ENCODE measurements at places on chromosomes 3 and 15.

DNA sequence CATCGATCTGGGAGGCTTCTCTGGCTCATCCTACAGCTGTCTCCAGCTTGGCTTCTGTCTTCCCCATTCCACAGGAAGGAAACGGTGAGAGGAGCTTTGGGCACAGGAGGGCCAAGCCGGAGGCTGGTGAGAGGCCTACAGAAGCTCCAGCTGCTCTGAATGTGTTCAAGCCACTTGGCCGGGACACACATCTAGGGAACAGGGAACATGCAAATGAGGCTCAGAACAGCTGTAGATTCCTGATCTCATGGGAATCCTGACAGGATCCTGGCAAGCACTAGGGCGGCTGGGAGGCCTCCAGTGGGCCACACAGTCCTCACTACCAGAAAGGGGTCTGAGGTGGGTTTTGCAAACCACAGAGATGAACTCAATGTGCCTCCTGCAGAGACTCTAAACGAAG lies 13.7 kb downstream of the SEMA5B start:
- no peak for DNase-seq

DNA sequence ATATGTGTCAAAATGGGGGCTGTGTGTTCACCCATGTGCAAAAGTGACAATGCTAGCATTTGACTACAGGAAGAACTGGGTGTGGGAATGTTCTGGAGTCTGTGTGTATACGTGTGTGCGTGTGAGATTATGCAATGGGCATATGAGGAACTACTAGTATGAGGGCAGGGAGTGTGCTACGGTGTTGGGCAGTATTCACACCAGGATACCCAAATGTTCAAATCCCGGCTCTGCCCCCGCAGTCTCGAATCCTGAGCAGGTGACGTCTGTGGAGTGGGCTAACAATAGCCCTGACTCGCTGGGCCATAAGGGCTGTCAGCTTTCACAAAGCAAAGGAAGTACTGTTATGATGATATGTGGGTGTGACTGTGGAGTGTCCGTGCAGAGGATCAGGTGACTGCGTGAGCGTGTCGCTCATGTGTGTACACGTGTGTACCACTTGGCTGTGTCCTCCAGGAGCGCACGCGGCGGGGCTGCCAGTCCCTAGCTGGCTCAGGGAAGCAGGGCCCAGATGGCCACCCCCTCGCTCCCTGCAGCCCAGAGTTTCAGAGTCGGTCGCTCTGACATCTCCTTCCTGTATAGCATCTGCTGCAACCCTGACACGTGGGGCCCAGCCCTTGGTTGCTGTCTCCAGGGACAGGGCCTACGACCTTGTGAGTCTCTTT lies 27.2 kb downstream of the IQSEC1 start:
- no peak for DNase-seq

DNA sequence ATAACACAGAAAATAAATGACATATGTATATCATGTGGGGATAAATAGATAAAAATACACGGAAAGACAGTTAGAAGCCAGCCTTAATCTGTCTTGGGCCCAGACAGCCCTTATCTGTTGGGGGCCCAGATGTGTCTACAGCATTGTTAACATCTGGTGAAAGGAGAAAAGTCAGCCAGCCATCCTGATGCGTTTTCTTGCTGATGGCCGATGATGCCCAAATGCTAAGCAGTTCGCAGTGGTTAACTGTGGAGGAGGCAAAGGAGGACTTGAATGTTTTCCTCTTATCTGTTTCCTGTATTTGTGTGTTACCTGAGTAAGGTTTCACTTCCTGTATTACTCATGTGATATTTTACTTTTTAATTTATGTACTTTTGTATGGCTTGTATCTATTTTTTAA lies 46.2 kb downstream of the NOX5 start:
- no peak for DNase-seq

DNA sequence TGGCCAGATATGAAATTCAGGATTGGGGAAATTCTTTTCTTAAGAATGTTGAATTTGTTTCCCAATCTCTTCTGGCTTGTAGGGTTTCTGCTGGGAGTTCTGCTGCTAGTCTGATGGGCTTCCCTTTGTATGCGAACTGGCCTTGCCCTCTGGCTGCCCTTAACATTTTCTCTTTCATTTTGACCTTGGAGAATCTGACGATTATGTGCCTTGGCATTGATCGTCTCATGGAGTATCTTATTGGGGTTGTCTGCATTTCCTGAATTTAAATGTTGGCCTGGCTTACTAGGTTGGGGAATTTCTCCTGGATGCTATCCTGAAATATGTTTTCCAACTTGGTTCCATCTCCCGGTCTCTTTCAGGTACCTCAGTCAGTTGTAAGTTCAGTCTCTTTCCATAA lies 152.2 kb downstream of the CFAP20DC start:
- DNase-seq: no peak

GRCh38 chr3:160174621-160175020 lies 50.6 kb upstream of the C3orf80 start:
- no peak for DNase-seq

GRCh38 chr3:135811651-135812050 lies 153.9 kb upstream of the PPP2R3A start:
- no peak for DNase-seq

DNA sequence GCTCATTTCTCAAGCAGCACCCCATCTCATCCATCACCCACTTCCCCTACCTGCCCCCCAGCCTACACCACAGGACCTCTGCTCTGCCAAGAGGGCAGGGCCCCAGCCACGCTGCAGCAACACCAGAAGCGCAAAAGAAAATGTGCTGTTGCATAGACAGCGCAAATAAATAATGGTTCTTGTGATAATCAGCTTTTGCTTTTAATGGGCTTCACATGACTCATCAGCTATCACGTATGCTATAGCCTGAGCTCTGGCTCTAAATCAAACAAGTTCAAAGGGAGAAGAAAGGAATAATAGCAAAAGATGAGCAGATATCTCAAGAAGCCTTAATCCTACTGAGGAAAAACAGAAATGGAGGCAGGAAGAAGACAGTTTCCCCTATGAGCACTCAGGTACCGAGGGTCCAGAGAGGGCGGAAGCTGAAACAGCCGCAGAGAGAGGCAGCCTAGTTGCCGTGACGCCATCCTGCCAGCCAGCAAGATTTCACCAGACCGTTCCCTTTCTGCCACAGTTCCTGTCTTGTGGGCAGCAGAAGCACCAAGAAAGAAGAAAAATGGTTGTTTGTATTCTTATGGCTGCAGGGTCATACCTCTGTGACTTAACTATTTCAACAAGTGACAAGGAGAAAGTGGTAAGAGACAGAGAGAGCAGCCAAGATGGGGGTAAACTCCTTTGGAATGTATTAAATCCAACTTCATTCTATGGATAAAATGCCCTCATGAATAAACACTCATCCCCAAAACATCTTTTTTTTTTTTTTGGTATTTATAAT lies 22.0 kb downstream of the RAB27A start:
- peak; percentile 43 for DNase-seq

- DNase-seq: peak; percentile 84
These were observed 27.2 kb upstream of the ZNF502 start for GRCh38 chr3:44685128-44685800.

DNA sequence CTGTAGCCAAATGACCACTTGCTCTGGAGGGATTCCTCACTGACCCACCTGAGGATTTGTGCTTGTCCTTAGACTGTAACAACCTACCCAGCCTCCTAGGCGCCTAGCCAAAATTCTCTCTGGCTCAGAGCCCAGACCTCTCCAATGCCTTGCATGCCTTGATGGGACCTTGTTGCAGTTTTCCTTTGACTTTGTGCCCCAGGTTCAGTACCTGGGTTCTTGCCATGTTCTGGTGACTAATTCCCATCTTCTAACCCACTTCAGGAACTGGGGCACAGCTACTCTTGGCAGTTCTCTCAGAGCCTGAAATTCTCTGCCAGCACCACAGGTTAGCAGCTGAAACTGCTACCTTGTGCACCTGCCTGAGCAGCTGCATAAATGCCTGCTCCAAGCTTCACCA lies 27.0 kb upstream of the UBE3A start:
- no peak for DNase-seq

GRCh38 chr3:11034309-11034985 lies 41.9 kb downstream of the SLC6A1 start:
- no peak for DNase-seq

DNA sequence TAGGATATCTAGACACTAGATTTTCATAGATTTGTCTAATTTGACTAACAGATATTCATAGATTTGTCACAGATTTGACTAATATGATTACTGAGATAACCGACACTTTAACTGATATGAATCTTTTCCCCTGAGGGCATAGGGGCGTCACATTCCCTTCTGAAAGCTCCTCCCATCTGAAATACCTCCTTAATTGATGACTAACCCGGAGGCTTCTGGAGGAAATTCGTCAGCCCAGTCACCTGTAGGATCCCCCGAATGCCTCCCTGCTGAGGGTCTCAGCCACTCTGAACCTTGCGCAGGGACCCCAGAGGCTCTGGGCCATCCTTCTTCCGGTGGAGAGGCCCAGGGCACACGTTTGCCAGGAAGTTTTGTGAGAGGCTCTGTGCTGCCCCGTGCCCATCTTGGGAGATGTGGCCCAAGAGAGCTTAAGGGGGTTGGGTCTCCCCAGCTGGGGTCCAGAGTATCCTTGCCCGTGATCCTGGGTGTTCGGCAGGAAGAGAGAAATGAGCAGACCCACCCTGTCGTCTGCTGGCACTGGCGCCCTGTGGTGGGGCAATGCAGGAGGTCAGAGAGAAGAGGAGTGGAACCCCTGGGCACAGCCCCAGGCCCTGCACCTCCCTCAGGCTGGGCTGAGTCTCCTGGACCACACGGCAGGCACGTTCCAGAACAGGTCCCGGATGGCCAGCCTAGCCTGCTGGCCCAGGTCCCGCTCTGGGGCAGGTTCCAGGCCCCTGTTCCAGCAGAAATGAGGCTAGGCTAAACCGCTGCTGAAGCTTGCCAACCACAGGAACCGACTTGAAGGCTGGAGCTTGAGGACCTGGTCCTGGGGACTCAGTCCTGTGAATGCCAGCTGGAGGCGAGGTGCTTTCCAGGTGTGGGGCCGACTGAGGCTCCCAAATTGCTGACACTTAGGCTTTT lies 1.7 kb downstream of the PLA2G4D start:
- peak; percentile 6 for DNase-seq

DNA sequence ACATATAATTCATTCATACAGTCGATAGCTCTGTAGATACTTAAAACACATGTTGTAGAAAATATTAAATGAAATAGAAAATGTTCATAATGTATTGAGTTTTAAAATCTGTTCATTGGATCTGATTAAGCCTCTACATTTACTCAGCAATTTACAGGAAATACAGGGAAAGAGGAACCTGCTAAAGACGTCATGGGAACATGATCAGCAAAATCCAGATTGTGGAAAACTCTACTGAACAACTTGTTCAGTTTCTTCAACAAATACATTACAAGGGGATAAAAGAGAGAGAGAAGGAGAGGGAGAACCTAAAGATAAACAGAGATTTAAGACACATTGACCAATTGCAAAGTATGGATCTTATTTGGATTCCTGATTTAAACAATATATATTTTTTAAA lies 46.7 kb downstream of the KLHL6 start:
- no peak for DNase-seq

GRCh38 chr3:47004369-47005211 lies 25.1 kb downstream of the NBEAL2 start:
- DNase-seq: no peak

GRCh38 chr3:160005004-160005403 lies 16.4 kb downstream of the IL12A start:
- no peak for DNase-seq

DNA sequence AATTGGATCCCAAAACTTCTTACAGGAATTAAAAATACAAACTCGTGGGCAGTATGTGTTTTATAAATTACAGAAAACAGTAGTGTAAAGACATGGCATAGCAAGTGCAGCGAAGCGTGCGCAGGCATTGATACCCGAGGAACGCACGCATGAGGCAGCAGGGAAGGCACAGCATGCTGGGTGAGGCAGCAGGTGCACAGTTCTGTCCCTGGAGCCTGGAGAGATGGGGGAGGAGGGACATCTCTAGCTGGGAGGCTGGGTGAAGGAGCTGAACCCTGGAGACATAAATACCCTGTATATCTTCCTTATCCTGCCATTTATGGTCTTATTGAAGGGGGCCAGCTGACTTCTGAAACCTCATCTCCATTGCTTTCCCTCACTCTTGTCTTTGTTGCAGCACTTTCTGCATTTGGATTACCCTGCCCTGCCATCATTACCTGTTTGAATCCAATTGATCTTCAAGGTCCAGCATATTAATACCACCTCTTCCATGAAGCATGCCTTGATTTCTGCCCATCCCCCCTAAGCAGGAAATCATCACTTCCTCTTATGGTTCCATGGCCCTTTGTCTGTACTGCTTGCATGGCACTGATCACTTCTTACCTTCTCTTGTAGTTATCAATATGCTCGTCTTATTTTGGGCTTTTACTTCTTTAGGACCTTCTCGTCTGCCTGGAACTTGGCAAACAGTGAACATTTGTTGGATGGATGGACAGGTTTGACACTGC lies 20.5 kb downstream of the LPP start:
- DNase-seq: no peak

GRCh38 chr3:115876876-115877614 lies 253.7 kb downstream of the GAP43 start:
- no peak for DNase-seq

DNA sequence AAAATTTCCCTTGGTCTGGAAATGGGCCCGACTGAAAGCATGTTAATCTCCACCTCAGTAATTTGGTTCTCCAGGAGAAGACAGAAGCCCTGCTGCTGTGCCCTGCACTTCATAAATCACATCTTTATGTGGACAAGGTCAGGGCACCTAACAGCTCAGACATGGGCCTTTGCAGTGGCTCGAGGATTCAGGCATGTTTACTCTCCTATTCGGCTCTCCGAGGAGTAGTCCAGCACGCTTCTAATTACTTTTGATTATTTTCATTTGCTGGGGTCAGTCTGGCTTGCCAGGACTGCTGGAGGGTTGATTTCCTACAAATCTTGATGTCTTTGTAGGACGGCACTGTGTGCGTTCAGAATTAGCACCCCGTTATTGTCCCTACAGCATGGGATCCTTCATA lies 511.2 kb downstream of the MECOM start:
- no peak for DNase-seq

DNA sequence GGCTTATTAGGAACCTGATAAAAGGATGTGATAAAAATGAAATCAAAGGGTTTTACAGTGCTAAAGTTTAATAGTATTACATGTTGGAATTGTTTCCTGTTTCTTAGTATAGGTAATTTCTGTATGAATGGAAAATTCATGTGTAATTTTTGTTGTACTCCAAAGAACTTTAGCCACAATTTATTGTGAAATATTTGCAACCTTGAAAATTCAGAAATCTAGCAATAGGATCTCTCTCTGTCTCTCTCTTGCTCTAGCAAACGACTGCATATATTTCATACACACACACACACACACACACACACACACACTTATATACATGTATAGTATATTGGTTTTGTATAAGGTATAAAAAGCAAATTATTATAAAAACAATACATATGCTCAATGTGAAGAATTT lies 59.6 kb downstream of the PIAS1 start:
- DNase-seq: no peak

DNA sequence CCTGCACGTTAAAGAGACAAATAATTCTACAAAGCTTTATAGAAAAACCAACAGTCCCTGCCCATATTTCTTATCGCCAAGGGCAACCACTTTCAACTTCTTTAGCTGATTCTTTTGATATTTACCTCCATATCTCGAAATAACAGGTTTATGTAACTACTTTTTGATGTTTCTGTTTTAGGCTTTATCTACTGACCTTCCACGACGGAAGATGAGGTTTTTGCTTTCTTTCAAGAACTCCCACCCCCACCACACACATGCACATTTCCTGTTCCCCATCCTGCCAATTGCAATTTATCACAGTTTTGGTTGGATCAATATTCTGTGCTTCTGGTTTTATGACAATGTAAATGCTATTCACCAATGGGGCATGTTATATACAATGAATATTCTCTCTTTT lies 330.4 kb upstream of the ICE2 start:
- no peak for DNase-seq

- DNase-seq: no peak
These were observed 110.1 kb upstream of the LPP start for GRCh38 chr3:188043891-188044290.

All from fibroblast of mammary gland (primary cell).